ENCODE measurements at places on chromosomes 3 and 15.
A peak's percentile ranks its signal among the peaks of the same experiment; 100 is the strongest.

GRCh38 chr3:112804021-112804420, 42.6 kb downstream of the CD200R1L start:
- no peak for DNase-seq

GRCh38 chr3:84943379-84943778, 15.4 kb upstream of the CADM2 start:
- DNase-seq = no peak

DNA sequence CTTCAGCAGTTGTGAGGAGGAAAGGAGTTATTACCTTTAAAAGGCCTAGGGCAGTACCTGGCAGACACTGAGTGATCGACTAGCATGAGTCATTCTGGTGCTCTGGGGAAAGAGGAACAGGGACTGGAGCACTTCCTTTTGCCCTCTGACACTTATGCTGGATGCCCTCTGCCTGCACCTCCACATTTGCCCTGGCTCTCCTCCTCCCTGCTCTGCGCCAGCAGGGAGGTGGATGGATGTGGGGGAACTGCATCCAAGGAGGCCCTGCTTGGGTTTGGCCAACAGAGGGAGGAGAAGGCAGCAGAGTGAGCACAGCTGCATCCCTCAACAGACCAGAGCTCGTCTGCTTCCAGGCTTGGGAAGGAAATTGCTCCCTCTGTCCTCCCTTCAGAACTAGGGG, 75.0 kb downstream of the SEMA5B start:
- DNase-seq = no peak

DNA sequence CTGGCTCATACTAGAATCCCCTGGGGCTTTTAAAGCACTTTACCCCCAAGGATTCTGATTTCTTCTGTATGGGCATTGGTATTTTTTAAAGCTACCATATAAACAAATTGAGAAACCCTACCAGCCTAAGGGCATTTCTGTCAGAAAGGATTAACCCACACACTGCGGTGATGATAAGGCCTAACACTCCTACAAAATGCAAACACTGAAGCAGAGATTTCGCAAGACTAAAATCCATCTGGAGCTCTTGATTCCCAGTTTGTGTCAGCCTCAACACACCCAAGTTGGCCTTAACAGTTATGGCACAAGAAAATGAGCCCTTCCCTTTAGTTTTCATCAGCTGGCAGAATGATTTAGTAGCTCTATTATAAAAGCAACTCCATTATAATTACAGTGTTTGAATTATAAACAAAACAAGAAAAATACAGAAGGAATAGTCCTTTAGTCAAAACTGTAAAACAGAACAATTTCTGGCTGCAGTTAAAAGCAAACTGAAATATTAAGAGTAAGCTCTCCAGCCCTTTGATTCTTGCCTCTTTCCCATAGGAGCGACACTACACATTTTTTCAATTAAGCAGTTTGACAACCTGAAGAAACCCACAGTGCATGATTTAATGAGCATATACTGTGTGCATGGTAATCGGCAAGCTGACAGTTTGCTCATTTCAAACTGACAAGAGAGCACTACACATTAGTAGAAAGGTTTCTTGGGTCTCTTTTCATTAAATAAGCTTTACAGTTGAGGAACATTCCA, 441.2 kb downstream of the FHIT start:
- no peak for DNase-seq

DNA sequence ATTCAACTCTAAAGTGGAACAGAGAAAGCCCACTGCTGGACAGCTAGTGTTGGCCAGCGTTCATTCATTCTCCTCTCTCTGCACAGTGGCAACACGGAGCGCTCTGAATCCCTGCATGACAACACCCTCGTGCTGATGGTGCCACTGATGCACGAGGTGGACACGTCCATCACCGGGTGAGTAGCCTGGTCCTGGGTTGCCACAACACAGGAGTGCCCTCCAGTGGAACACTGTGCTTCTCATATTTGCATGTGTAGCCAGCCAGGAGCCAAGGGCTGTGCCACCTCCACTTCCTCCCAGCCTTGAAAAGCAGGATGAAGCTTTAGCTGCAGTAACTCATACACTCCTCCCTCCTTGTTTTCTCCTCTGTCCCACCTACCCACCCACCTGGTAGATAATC, 120.0 kb upstream of the CTDSPL start:
- DNase-seq = peak; percentile 61

- DNase-seq = no peak
These were observed 989.5 kb downstream of the TUSC7 start for GRCh38 chr3:117699058-117699457.

GRCh38 chr15:101803676-101804075, 367 bp downstream of the OR4F6 start:
- DNase-seq = no peak

DNA sequence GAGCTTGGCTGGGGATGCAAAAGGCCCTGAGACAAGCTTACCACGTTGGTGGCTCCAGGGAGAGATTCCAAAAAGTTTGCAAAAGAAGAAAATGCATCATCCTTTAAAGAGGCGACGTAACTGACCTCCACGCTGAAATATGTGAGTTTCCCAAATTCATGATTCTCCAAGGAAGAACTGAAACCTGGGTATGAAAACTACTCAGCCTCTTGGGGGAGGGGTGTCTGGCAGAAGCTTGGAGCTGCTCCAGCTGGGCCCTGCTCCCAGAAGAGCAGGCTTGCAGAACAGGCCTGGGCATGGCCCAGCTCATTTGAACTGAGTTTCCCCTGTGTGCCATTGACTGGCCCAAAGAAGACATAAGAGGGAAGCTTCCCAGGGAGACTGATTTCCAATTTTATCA, 20.5 kb downstream of the CPN2 start:
- DNase-seq = no peak

GRCh38 chr3:184325715-184326369, 11.4 kb downstream of the EIF4G1 start:
- DNase-seq = no peak

DNA sequence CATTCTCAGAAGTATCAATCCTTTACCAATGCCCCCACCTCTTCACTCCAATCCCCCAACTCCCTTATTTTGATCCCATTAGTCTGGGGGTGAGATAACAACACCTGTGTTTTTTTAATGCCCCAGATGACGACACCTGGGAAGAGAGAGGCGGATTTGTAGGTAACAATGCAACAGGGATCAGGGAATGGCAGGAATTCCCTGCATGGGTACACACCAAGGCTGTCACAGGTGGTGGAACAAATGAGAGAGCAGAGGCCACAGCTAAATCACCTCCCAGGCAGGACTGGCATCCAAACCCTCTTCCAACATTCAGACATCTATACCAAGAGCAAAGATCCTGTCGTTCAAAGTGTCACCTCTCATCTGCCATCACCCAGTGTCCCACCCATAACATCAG, 319.2 kb upstream of the TRIM42 start:
- DNase-seq = no peak

- DNase-seq = no peak
These were observed 27.9 kb downstream of the EIF1B start for GRCh38 chr3:40337136-40338108.

GRCh38 chr15:99100245-99101173, 4.4 kb upstream of the SYNM start:
- peak; percentile 85 for DNase-seq

GRCh38 chr3:144229330-144229729, 257.7 kb downstream of the DIPK2A start:
- no peak for DNase-seq

DNA sequence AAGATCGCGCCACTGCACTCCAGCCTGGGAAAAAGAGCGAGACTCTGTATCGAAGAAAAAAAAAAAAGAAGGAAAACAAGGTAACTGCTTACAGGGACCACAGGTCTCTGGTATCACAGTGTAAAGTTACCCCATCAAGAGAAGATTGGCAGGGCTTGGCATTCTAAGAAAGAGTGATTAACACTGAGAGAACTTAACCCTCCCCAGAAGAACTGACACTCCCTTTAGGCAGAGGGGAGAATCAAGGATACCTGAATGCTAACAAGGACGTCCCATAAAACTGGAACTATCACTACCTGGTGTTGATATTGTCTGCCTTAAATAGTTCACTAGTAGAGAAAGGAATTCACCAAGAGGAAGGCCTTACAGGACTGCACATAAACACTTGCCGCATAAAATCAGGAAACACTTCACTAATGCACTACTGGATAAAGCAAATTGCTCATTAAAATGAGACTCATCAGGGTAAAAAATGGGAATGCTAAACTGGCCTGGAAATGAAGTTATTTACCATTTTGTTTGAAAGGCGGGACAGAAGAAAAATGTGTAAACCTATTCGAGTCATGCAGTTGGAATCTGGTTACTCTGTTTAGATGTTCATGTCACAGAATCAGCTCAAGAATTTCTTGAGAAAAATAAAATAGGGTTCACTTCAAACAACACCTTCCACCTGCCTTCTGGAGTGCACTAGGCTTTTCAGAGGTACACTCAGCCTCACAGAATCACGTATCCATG, 121.6 kb downstream of the FOXP1 start:
- DNase-seq = no peak

Data from WERI-Rb-1 (cell line).